ENCODE measurements at places on chromosomes 11 and 22.

DNA sequence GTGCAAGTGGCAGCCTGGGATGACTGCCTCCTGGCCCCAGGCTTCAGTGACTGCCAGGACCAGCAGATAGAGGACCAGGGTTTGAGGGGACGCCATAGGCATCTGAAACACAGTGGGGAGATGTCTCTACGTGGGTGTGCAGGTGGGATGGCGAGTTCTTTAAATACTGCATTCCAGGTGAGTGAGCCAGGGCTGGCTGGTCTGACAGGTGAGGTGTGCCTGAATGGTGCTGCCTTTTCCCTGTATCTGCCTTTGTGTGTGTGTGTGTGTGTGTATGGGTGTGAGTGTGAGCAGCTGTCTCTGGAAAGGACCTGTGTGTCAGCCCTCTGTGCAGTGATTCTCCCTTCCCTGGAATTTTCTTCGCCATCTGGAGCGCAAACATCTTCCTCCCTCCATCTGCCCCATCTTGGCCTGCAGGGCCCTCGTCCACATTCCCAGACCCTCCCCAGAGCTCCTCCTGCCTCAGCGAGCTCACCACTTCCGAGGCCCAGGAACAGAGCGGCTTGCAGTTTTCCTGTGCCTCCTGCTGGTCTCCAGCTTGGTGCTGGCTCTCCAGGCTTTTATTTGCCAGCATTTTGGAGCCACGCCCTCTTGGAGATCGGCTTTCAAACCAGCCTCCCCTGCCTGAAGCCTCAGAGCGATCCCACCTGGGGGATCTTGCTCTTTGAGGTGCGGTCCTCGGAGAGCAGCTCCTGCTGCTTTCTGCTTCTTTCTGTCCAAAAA is at the start of gene GPHA2:
GPHA2 (minus strand) TSS at position 535 of the 723 bp plus-strand sequence; CDS start at position 102, 433 bp downstream.
- DNase-seq, result no peak

GRCh38 chr11:71246559-71246958 is 5.8 kb downstream of the SHANK2 start:
- no peak for DNase-seq

- no peak for DNase-seq
These were observed 102.4 kb downstream of the MICAL2 start for GRCh38 chr11:12212821-12213185.

GRCh38 chr22:37230673-37231405 is 13.2 kb downstream of the RAC2 start:
- no peak for DNase-seq

DNA sequence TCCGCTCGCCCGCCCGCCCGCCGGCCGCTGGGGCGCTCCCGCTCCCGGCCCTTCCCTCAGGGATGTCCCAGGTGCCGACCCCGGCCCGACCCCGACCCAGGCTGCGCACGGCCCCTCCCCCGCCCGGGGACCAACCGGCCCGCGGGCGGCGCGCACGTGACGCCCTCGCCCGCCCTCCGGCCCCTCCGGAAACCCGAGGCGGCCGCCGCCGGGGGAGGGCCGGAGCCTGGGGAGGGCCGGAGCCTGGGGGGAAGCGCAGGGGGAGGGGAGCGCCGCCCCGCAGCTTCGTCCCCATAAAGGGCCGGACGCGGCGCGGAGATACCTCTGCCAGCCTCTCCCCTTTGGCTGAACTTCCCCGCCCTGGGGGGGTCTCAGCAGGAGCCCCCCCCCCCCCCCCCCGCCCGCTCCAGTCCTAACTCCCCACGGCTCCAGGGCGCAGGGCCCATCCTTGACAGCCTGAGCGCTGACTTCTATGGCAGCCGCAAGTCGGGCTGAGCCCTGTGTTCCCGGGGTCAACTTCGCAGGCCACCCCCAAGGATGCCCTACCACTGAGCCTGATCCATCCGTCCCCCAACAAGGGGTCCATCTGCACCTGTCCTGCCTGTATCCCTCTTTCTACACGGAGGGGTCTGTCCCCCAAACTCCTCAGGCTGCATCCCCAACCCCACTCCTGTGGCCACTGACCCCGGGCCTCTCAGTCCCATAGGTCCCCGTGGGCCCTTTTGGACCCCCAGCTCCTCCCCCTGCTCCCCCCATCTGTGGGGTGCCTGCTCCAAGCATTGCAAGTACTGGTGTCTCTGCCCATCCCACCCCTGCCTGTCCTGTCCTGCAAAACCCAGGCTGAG is at the start of gene MAPK12:
MAPK12 (minus strand) TSS at position 69 of the 845 bp plus-strand sequence. CDS start 174 bp downstream, outside the sequence.
- no peak for DNase-seq

GRCh38 chr11:86790867-86791849 is 9.2 kb upstream of the PRSS23 start:
- no peak for DNase-seq

- DNase-seq, result no peak
These were observed 2.0 kb downstream of the DCHS1 start for GRCh38 chr11:6653656-6654055.

DNA sequence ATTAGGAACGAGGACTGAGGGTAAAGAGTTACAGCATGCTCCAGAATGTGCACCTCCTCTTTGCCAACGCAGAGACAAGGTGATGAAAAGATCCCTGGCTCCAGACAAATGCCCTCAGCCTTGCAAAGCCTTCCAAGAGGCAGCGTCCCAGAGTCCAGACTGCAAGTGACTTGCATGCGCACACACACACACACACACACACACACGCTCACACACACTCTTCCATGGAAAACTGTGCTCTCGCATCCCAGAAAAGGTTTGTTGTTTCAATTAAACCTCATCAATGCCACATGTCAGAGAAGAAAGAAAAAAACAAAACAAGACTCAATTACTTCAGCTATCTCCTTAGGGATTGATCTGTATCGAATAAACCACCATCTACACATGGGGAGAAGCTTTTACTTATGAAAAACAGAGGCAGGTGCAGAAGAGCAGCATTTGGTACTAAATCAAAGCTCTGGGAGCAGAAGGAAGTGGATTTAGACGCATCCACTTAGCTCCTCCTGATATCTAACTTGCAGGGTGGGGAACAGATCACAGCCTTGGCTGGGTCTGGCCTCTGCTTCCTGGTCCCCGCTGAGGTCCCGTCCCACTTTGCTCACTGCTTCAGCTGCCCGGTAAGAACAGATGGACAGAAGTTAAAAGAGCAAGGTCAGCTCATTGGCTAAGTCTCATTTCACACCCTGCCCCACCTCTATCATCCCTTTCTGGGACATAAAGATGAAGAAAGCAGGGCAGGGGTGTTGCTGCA is 249.8 kb upstream of the BLID start:
- DNase-seq, result no peak

- no peak for DNase-seq
These were observed 909.8 kb downstream of the METTL15 start for GRCh38 chr11:29017941-29018340.

DNA sequence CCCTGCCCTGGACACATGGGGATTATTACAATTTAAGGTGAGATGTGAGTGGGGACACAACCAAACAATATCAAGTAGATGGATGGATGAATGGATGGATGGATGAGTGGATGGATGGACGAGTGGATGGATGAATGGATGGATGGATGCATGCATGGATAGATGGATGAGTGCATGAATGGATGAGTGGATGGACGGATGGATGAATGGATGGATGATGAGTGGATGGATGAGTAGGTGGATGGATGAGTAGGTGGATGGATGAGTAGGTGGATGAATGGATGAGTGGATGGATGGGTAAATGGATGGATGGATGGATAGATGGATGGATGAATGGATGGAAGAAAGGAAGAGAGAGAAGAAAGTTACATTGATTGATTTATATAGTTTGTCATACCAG is 859 bp downstream of the LINC01488 start:
- no peak for DNase-seq

- no peak for DNase-seq
These were observed 7.3 kb downstream of the YAP1 start for GRCh38 chr11:102117472-102118113.

DNA sequence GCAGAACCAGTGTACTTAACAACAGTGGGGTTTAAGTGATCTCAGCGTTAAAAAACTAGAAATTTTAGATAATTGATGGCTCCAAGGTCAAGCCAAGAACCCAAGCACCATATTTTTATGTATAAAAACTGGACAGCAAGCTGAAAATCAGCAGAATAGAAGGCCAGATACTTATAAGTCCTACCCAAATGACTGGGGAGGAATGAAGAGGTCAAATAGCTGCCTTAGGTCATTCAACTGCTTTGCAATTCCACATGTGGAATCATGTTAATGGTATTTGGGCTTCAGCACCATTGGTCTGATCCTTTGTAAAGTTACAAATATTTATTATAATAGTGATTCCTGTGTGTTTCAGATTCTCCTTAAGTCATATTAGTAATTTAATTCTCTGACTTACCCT is 108.4 kb downstream of the FAT3 start:
- no peak for DNase-seq

GRCh38 chr11:32332990-32333319 is 102.4 kb downstream of the WT1 start:
- DNase-seq, result no peak

DNA sequence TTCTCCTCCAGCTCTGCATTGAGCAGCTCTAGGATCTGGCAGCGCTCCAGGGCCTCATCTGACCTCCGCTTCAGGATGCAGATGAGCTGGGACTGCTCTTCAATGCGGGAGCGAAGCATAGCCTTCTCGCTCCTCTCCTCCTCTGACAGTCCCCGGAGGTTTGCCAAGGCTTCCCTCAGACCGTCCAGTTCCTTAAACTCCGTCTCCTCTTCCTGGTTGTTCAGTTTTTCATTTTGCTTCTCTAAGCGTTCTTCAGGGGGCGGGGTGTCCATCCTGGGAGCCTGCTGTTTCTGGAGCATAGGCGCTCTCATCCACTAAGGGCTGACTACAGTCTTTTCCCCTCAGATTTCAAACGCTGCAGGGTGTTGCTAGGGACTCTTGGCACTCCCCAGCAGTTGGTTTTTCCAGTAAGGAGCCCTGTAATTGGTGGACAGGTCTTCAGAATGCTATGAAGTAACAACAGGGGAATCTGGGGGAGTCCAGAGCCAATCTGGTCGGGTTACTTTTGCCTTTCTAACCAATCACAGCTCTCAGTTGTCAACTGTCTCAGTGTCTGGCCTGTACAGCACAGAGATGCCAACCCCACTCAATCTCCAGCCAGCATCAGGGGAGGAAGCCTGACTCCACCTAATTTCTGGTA is at the start of gene CCDC89:
CCDC89 (minus strand) TSS at position 376 of the 640 bp plus-strand sequence; CDS start at position 311, 65 bp downstream.
- no peak for DNase-seq

GRCh38 chr11:69239641-69240040 is 54.3 kb upstream of the MYEOV start:
- DNase-seq, result no peak

DNA sequence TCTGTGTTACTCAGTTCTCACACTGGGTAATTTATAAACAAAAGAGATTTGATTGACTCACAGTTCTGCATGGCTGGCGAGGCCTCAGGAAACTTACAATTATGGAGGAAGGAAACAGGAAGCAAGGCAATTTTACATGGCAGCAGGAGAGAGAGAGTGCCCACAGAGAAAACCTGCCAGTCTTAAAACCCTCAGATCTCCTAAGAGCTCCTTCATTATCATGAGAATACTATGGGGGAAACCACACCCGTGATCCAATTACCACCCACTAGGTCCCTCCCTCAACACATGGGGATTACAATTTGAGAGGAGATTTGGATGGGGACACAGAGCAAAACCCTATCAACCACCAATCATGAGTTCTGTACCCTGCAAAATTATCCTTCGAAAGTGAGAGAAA is 1180.8 kb downstream of the JRKL start:
- no peak for DNase-seq

GRCh38 chr11:110349138-110349996 is 53.0 kb upstream of the RDX start:
- no peak for DNase-seq

- no peak for DNase-seq
These were observed 14.8 kb downstream of the SHISA8 start for GRCh38 chr22:41899992-41900651.

DNA sequence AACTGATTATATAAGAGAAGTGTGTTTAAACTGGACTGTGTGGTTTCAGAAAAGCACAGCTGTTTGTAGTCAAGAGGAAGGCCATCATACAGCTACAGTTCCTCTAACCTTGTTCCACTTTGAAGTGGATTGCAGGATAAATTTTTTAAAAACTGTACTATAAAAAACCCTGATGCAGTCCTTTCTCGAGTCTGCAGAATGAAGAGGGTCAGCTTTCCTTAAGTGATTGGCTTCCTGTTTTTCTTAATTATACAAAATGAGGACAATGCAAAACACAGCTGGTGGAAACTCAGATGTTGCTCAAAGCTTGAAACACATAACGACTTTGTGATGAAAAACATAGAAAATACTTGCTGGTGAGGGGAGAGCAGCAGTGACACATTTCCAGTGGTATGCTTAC is 1060.5 kb downstream of the DLG2 start:
- DNase-seq, result no peak

GRCh38 chr11:83280256-83280655 is 5.9 kb downstream of the CCDC90B start:
- no peak for DNase-seq

GRCh38 chr11:94576306-94576705 is 9.1 kb downstream of the PIWIL4 start:
- no peak for DNase-seq

DNA sequence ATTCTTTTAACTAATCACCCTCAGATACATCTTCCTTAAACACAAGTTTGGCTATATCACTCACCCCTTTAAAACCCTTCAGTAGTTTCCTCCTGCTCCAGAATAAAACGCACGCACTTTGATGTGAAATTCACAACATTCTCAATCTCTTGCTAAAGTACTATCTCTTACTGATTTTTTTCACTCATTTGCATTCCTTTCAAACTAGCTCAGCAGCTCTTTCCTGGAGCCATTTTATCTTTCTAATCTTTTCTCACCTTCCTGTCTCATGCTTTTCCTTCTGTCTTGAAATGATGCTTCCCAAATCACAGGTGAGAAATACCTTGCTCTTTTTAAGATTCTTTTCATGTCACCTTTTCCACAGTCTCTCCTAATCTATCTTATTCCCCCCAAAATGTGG is 1074.4 kb downstream of the DLG2 start:
- no peak for DNase-seq

DNA sequence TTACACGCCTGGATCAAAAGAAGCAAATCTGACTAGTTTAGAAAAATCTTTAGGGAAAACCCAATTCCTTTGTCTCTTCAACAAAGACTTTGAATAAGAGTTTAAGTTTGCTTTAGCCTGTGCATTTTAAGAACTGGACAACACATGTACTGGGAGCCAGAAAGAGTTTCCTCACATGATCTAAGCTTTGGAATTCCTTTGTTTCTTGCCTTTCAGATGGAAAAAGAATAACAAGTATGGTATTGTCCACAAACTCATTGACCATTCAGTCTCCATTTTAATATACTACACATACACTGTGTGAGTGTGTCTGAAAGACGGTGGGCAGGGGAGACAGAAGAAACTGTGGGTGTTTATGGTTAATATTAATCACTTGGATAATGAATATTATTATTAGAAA is 205.6 kb downstream of the MAML2 start:
- DNase-seq, result no peak
